ENCODE measurements at places on chromosomes 7 and 10.

DNA sequence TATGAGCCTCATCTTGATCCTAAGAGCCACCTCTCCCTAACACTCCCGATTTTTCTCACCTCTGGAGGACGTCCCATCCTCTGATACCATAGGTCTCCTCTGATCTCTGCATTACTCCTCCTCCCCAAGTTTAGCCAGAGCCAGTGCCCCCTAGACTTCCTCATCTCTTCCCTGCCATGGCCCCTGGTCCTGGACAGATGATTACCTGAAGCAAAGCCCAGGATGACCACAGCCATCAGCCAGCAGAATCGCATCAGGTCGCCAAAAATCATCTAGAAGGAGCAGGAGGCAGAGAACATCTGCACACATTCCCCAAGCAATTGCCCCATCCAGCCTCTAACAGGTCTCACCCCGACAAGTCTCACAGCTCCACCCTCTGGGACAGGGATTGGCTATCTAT lies 11.7 kb downstream of the TRPV6 start:
- DNase-seq = no peak

DNA sequence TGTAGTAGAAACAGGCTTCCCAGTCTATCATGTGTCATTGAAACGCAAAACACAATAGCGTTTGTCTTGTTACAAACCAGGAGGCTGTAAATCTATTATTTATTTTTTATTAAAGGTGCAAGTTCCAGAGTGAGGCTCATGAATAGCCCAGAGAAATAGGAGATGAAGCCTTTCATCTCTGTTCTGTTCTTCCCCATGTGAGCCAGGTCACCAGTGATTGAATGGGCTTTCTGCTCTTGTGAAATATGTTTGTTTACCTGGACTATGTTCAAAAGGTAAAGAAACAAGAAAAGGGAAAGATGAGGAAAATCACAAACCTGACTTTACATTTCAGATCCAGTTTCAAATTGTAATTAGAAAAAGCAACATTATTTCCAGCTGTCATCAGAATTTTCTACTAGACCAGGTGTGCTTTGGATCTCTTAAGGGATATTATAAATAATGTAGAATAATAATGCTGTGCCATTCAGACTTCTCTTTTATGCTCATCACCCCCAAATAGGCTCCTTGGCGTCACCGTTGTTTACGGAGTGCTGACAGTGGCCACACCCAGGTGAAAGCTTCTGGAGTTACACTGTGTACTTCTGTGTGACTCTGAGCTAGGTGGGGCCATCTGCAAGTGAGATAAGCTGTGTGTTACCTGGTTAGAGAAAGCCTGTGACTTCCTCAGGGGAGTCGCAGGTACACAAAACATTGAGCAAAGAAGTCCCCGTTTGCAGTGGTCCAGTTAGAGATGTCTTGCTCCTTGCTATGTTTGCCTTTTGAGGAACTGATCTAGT lies 274.9 kb downstream of the SDK1 start:
- DNase-seq = no peak

GRCh38 chr7:51067757-51068156 lies 248.9 kb downstream of the COBL start:
- peak; percentile 75 for DNase-seq

DNA sequence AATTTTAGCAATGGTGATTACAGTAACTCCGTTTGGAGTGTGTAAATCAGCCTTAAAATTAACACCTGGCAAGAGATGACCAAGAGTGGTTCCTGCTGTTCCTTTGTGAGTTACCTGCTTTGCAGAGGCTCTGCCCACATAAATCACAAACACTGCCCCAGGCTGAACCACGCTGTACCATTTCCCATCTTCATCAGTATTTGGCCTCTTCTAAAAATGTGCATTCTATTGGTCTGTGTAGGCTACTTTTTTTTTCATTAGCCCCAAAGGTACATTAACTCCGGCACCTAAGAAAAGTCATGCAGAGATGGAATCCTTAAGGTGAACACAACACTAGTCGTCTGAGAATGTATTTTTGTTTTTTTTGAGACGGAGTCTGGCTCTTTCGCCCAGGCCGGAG lies 96.1 kb downstream of the PROSER2 start:
- no peak for DNase-seq

DNA sequence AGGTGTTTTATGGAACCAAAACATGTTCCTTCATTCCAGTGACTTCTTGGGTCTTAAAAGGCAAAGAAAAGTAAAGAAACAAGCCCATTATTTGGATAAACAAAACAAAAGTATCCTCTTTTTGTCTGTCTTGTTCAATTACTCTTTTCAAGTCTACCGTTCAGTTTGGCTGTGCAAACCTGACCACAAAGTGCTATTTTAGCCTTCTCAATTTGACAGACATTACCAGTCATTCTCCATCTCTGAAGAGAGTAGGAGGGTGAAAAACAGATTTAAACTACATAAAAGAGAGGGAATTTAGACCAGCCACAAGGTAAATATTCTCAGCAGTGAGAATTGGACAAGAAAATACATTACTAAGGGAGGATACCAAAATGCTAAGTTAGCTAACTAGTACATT lies 145.2 kb downstream of the GRM3 start:
- no peak for DNase-seq

DNA sequence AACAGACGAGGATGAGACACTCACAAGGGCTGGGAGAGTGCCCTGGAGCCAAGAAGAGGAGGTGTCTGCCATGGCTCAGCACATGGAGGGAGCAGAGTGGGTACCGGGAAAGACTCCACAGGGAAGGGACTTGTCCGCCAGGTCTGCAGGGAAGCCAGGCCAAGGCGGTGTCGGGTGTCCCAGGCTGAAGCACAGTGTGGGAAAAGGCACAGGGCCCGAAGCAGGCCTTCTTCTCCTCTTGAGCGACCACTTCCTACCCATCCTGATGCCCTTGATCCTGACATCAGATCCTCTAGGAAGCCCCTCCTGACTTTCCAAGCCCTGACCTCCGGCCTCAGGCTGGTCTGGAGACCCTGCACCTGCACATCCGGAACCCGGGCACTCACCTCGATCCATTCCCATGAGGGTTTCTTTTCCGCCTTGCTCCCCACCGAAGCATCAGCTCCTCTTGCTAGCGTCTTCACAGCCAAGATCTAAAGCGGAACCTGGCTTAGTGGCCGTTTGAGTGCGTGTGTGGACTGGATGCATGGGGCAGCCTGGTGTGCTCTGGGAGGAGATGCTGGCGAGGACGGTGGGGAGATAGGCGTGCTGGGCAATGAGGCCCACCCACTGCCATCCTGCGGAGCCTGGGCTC lies 8.5 kb downstream of the CALML3 start:
- DNase-seq = no peak

DNA sequence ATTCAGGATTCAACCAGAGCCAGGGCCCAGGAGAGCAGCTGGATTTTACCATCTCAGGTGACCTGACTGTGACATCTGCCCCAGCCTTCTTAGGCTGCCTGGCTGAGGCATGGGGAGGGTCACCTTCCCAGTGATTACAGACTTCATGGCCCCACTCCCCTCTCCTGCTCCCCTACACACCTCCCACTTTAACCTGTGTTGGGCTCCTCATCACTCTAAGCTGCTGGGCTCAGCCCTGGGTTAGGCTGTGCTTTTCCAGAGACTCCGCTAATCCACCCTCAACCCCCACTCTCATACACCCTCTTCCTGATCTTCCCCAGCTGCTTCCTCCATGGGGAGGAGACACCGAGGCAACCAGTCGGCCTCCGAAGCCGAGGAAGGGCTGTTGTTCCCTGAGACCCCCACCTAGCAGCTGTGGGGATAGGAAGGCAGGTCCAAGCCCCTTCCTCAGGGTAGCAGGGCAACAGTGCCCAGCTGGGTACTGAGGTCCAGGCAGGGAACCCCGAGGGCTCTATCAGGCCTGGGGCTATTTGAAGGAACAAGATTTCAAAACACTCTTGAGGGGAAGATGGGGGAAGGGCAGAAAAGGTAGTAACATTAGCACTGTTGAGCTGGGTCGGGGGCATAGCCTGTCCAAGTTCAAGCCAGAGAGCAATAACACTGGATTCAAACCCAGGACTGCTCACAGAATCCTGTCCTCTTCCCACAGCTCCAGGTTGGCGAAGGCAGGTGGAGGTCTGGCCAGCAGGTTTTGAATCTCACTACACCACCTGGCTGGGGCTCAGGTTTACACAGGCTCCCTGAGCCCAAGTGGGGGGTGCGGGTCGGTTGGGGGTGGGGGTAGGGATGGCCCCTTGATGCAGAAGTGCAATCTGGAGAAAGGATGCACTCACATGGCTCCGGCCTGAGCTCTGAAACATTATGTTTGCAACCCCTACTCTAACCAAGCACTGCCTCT lies 1.8 kb downstream of the IMPDH1 start:
- no peak for DNase-seq

GRCh38 chr7:99563650-99564049 lies 5.2 kb downstream of the ZNF655 start:
- no peak for DNase-seq

DNA sequence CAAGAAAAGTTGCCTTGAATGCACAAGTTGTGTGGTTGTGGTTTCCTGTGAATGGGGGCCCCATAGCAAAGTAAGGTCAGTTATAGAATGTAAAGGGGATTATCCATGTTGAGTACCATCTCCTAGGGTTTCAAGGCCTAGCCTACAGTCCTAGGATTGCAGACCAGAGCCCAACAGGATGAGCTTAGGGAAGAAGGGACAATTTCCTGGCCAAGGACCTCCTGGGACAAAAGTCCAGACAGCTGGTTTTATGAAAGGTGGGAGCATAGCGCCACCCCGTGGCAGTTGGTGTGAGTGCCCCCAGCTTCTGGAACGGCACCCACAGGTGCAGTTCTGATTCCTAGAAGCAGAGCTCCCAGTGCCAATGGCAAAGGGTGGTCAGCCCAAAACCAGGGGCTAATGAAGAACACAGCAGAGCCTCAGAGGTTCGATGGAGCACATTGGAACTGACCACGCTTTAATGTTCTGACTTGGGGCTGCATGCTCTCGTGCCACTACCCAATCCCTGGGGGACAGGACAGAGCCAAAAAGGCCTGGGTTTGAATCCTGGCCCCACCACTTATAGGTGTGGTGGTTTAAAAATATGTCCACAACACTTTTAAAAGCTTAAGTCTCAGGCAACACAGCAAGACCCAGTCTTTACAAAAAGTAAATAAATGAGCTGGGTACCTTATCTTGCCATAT lies 25.8 kb upstream of the TMEM120A start:
- DNase-seq = peak; percentile 80

DNA sequence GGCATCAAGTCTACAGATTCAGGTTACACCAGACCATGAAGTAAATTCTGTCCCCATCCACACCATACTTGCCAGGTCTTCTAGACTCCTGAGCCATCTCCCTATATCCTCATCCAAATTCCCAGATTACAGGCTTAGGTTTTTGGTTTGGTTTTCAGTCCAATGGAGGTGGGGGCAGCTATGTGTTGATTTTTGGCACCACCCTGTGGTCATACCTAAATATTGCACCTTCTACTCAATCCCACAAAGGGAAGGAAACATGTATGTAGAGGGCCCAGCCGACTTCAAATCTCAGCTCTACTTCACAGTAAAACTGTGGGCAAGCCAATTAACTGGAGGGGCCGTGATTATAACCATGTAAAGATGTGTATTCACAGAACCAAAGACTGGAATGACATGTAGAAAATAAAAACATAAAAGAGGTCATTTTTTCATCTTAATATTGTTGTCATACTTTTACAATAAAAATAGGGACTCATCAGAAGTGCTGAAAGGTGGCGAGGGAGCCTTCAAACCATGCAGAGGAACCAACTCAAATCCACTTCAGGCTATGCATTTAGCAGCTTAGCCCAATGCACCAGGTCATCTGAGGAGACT lies 19.8 kb downstream of the ERCC6 start:
- DNase-seq = peak; percentile 42

GRCh38 chr10:14873090-14873760 lies 5.4 kb upstream of the SUV39H2 start:
- DNase-seq = no peak

GRCh38 chr7:143391462-143392404 lies 10.6 kb downstream of the ZYX start:
- DNase-seq = no peak

DNA sequence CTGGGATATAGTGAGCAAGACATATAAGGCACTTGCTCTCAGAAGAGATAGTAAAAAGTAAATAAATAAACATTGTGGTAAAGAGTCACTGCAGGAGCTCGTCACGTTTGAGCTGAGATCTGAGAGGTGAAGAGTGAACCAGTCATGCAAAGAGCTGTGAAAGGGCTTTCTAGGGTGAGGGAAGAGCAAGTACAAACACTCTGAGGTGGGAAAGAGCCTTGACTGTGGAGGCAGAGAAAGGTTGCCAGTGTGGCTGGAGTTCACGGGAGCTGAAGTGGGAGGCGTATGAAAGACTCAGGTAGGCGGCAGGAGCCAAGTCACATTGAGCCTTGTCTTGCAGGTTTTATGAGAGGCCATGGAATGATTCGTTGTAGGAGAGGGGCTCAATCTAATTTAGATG lies 141.0 kb downstream of the C1GALT1 start:
- DNase-seq = no peak

- peak; percentile 82 for DNase-seq
Measured at GRCh38 chr7:36291387-36292316, 98.0 kb upstream of the ANLN start.

GRCh38 chr7:154353355-154353767 lies 301.2 kb downstream of the DPP6 start:
- DNase-seq = no peak

GRCh38 chr10:113420733-113421675 lies 131.8 kb upstream of the HABP2 start:
- no peak for DNase-seq

DNA sequence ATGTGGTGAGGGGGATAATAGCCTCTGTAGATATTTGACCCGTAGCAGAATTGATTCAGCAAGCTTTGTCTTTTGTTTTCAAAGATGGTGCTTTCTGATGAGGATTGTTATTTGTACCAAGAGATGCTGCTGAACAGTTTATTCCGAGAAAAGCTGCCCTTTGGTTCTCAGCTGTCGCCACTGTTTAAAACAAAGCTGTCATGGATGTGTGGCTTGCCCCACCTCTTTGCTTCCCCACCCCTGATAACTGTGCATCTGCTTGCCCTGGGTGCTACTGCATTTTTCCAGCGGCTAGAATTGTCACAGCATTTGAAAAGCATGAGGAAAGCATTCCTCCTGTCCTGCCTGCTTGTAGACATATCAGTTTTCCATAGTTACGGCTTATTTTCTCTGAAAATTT lies 226.9 kb upstream of the CSTF2T start:
- DNase-seq = no peak

GRCh38 chr7:145665499-145666258 lies 450.9 kb upstream of the CNTNAP2 start:
- no peak for DNase-seq

- no peak for DNase-seq
Measured at GRCh38 chr10:82267014-82267413, 392.0 kb downstream of the NRG3 start.

GRCh38 chr7:123916240-123916724 lies 8.8 kb upstream of the SPAM1 start:
- DNase-seq = no peak

- no peak for DNase-seq
Measured at GRCh38 chr7:41336981-41337380, 365.9 kb downstream of the INHBA start.
